ENCODE measurements at places on chromosomes 3 and 15. TPM values are rescaled to one million over a fixed set of nuclear protein-coding genes. Genes with fewer than 3 reads are reported as not detected.

Gene ZKSCAN7
- total RNA-seq = 2.5 TPM

Gene CCNL1
- total RNA-seq = 210 TPM

Gene GOLGA8Q
- 5.1 TPM for total RNA-seq

Gene SLC9A9
- 29.6 TPM for total RNA-seq

Gene NUP210
- 3.7 TPM for total RNA-seq

Gene SH2D7
- not detected for total RNA-seq

Gene TGM5
- not detected for total RNA-seq

Gene P2RY12
- 2.2 TPM for total RNA-seq

Gene FYTTD1
- 20.4 TPM for total RNA-seq

Gene LMCD1
- total RNA-seq = 852 TPM

Gene GHSR
- not detected for total RNA-seq

Measured in thoracic aorta (tissue), 2 donors.